Activated T-helper 1 cell treated with anti-CD3 and anti-CD28 coated beads, Interleukin-2, amount 50 U/mL, for 16 hours (primary cell): ENCODE measurements at places on chromosomes 1 and 21.

GRCh38 chr1:59006289-59006658 lies 222.4 kb upstream of the JUN start:
- DNase-seq: no peak

GRCh38 chr1:153968408-153968807 lies 706 bp downstream of the CREB3L4 start:
- no peak for DNase-seq

- no peak for DNase-seq
Observed at GRCh38 chr1:151756291-151756690, 7.0 kb downstream of the MRPL9 start.

GRCh38 chr21:27954543-27955165 lies 987.8 kb upstream of the ADAMTS5 start:
- no peak for DNase-seq

DNA sequence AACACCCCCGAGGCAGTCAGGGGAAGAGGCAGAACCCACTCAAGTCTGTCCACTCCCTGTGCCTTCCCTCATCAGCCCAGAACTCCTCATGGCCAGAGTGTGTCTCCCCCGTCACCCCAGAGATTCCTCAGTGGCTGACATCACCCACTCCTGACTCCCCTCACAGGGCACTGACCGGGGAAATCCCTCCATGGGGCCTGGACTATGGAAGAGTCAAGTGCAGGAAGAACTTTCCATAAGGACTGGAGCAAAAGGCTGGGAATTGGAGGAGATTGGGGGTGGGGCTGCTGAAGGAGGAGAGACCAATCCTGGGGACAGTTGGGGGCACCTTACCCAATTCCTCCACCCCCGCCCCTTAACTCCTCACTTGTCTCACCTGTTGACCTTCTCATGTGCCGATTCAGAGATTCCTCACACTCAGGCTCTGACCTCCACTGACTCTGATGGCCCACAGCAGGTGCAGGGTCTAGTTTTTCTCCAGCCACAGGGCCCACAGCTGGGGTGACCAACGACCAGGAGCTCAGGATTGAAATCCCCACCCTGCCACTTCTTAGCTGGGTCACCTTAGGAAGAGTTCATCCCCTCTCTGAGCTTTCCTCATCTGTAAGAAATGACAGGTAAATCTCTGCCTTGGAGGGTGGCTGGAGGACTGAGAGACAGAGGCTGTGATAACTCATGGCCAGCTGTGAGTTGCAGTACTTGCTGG lies 481 bp upstream of the EXTL1 start:
- no peak for DNase-seq
